ENCODE measurements at places on chromosomes 3 and 15.

DNA sequence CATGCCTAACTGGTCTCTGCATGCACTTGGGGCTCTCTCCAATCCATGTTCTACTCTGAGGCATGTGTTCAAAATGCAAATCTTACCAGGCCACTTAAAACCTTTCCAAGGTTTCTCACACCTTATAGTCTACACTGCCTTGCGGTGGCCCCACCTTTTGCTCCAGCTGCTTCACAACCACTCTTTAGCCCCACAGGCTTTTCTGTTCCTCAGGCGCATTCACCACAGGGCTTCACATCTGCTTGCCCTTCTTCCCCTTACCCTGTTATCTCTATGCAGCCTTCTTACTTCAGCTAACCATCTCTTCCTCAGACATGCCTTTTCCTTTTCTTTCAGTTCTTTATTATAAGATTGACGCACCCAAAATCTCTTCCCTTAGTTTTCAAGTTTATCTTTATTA, 37.8 kb downstream of the MINDY4B start:
- DNase-seq = no peak

- no peak for DNase-seq
Observed at GRCh38 chr15:72249142-72249810, 18.3 kb upstream of the PKM start.

DNA sequence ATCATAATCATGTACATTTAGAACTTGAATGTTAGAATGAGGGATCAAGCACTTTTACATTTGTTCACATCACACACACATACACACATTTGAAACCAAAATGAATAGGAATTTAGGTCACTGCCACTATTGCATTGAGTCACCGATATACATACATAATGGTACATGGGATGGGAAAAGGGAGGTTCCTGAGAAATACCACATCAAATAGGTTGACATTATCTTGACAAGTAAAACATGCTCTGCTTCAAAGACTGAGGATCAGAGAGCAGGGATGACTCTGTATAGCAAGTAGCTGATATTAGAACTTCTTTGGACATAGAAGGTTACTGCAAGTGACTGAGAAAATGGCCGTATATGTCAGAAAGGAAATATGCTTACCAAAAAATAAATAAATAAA, 847.2 kb downstream of the PLOD2 start:
- no peak for DNase-seq

DNA sequence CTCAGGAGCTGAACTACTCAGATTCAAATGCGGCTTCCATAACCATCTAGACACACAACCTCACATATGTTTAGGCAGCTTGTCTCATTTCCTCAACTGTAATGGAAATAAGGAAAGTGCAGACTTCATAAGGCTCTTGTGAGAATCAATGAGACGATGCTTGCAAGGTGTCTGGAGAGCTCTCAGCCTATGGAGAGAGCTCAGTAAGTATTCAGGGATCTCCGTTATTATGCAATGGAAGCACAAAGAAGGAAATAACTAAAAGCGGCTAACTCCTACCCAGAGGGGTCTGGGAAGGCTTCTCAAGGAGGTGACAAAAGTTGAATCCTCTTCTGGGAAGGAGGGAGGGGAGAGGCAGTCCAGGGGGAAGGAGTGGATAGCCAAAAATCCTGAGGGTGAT, 50.1 kb upstream of the LIPC start:
- DNase-seq = no peak

DNA sequence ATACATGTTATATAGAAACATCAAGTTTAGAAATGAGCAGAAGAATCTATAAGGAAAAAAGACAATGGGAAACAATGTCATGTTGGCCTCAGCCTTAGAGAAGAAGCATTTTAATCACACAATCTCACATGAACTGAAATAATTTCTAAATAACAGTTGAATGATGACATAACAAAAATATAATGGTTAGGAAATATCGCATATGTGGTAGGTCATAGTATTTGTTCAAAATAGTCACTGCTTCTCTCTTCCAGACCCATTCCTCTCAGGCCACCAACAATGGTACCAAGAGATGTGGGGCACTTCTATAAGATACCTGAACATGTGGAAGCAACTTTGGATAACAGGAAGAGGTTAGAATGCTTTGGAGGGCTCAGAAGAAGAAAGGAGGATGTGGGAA, 195.7 kb upstream of the PDZRN3 start:
- no peak for DNase-seq

All from astrocyte of the spinal cord (primary cell).